ENCODE measurements at places on chromosomes 3 and 15.

DNA sequence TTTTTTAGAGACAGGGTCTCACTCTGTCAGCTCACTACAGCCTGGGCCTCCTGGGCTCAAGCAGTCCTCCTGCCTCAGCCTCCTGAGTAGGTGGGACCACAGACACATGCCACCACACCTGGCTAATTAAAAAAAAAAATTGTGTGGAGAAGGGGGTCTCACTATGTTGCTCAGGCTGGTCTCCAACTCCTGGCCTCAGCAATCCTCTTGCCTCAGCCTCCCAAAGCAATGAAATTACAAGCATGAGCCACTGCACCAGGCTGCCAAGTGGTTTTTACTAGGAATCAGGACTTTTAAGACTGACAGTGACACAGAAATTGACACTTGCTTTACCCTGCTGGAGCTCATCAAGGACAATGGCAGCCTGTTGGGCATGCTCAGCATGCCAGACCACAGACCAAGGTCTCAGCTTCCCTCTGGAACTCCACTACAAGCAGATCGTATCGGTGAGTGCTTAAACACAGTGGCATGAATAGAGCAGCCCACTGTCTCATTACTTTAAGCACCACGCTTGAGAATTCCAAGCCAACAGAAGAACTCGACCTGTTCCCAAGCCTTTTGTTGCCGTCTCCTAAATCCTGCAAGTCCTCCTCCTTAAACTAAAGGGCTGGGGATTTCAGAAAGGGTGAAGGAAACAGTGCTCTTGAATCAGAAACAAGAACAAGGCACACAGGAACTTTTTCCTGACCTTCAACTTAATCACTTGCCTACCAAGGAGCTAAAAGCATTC lies 41.4 kb downstream of the EOMES start:
- DNase-seq, result no peak

- no peak for DNase-seq
These were observed 327.9 kb upstream of the TRIM42 start for GRCh38 chr3:140349938-140350337.

- no peak for DNase-seq
These were observed 15.2 kb downstream of the ATG7 start for GRCh38 chr3:11287404-11287803.

- no peak for DNase-seq
These were observed 67.6 kb downstream of the DAPK2 start for GRCh38 chr15:63978511-63979261.

- no peak for DNase-seq
These were observed 19.5 kb upstream of the PHC3 start for GRCh38 chr3:170200987-170201386.

DNA sequence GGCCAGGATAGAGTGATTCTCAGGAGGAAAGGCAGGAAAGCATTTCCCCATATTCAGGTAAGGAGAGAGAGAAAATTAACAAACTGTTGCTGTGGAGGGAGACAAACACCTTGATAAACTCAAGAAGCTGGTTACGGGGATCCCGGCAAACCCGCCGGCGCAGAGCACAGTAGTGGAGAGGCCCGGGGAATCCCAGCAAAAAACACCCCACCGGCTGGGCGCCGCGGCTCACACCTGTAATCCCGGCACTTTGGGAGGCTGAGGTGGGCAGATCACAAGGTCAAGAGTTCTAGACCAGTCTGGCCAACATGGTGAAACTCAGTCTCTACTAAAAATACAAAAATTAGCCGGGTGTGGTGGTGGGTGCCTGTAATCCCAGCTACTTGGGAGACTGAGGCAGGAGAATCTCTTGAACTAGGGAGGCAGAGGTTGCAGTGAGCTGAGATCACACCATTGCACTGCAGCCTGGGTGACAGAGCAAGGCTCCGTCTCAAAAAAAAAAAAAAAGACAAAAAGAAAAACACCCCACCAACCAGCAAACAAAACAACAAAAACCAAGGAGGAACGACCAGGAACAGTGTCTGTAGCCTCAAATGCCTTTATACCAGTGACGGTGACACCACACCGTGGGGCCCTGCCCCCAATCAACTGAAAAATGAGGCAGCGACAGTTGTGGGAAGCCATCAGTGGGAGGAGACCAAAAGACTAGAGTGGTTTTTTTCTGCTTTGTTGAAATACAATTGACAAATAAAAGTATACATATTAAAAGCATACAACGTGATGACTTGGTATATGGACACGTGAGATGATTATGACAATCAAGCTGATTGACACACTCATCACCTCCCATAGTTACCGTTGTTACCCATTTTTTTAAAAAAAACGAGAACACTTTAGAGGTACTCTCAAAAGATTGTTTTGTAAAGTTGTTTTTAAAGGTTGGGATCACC lies 40.2 kb upstream of the IDH2 start:
- no peak for DNase-seq

DNA sequence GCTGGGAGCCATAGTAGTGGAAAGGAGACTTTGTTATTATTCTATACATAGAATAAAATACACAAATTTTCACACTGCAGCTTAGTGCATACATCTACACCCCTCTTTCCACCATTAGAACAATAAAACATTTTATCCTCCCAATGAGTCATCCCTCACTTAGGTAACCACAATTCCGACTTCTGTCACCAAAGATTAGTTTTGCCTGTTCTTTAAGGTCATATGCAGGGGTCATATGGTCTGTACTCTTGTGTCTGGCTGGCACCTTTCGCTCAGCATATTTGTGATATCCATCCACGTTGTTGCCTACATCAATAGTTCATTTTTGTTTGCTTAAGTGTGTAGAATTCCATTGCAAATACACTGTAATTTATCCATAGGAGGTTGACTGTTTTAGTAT lies 399.4 kb downstream of the SHQ1 start:
- no peak for DNase-seq

GRCh38 chr3:25863011-25863415 lies 73.1 kb downstream of the OXSM start:
- DNase-seq, result no peak

GRCh38 chr15:72168131-72168807 lies 29.3 kb downstream of the GRAMD2A start:
- no peak for DNase-seq

DNA sequence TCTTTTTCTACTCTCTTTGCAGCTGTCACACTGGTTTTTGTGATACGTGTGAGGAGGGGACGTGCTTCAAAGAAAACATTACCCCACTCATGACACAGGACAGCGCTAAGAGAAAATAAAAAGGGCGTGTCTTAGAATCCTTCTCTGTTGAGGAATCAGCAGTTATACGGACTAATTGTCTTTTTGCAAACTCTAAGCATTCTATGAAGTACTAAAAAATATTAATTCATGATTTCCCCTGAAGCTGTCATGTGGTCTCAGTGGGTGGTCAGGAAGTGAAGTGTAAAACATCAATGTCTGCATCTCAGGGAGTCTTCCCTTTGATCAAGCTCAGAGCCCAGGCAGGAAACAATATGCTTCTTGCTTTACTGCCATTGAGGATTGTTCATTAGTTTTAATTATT lies 117.5 kb upstream of the CRBN start:
- DNase-seq, result no peak

GRCh38 chr3:122679085-122679881 lies 1.4 kb upstream of the PARP14 start:
- DNase-seq, result peak; percentile 80

DNA sequence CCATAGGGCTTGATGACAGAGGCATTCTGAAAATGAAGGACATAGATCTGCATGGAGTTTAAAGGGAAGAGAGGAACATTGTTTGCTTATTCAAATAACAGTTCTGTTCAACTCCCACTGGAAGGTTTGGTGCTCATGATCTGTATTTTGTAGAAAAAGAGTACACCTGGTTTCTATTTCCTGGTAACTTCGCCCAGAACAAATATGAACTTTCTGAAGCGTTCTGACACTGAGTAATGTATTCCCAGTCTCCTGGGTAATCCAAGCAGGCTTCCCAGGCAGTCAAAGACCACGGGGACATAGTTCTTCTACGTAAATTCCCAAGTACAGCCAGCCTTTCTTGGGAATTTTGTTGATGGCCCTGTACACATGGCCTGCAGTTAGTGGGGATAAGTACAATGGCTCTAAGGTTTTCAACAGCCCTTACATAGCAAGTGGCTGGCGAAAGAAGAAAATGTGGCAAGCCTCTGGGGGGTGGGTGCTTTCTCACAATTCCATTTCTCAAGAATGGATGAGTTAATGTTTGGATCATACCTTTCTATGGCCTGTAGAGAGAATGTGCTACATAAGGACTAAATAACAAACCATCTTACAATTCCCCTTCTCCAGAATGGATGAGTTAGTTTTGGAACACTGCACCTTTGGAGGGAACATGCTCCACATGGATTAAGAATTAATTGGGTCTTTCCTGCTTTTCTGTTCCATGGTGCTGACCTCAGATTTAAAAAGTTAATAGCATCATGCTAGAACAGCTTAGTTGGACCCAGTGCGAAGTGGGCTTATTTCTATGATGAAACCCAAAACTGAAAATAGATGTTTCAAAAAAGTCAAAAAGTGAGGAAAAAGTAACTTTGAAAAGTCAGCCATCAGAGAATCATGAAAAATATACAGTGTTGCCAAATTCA lies 52.7 kb downstream of the COL6A6 start:
- DNase-seq, result no peak

- no peak for DNase-seq
These were observed 49.4 kb upstream of the SYNPR start for GRCh38 chr3:63228677-63229076.

DNA sequence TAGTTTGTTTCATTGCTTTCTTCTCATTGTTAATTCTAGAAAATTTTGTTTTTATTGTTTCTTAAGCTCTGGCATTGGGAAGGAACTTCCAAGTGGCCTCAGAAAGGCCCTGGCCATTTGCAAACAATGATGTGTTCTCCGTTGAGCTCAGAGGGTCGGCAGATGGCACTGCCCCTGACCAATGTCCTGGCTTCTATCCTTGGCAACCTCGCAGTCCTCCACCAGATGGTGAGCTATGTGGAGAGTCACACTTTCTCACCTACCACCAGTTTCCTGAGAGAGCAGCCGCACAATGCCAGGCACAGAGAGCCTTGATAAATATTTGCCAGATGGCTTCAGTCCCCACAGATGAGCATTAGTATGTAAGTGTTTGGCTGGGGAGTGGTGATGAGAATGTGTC lies 343.7 kb downstream of the EPHB1 start:
- no peak for DNase-seq

- peak; percentile 18 for DNase-seq
These were observed 932 bp downstream of the ARL8B start for GRCh38 chr3:5122741-5123706.

DNA sequence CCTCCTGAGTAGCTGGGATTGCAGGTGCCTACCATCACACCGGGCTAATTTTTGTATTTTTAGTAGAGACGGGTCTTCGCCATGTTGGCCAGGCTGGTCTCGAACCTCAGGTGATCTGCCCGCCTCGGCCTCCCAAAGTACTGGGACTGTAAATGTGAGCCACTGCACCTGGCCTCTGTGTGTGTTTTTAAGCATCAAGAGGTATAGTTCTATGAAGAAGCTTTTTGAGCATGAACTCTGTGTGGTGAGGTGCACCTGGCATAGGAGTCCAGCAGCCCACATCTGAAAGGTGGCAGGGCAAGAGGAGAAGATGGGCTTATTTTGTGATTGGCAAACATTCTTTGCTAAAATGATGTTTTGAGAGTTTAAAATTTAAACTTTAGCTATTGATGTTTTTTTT lies 118.0 kb downstream of the DGKG start:
- no peak for DNase-seq

GRCh38 chr3:23653647-23654525 lies 151.9 kb upstream of the UBE2E1 start:
- DNase-seq, result no peak

DNA sequence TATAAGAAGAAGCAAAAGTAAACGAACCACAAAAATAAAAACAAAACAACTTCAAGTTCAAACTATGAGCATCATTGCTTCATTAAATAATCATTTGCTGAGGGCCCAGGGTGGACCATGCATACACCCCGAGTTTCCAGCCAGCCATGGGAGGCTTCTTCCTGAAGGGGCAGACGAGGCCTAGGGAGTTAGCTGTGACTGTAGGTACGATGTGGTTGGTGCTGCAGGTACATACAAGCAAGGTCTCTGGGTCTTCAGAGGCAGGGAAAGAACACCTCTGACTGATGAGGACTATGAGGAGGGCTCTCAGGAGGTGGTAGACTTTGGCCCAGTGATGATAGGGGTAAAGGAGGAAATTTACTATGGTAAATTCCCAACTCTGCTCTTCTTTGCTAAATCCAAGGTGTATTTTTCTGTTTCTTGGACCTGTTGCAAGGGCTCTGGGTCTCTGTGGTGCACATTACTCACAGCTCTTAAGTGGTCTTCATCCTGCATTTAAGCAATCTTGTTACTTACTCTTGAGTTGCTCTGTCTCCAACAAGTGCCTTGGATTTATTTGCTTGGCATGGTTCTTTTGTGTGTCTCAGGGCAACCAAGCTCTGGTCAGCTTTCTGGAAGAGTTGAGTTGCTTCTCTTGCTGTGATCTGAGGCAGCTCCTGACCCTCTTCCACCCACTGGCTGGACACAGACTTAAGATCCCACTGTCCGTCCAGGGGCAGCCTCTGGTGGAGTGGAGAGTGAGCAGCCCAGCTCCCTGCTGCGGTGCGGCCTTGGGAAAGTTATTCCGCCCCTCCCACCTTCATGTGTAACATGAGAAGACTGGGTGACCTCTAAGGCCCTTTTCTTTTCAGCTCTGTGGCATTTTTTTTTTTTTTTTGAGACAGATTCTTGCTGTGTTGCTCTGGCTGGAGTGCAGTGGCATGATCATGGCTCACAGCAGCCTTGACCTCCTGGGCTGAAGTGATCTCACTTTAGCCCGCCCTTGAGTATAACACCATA lies 56.1 kb upstream of the KIF23 start:
- DNase-seq, result no peak

DNA sequence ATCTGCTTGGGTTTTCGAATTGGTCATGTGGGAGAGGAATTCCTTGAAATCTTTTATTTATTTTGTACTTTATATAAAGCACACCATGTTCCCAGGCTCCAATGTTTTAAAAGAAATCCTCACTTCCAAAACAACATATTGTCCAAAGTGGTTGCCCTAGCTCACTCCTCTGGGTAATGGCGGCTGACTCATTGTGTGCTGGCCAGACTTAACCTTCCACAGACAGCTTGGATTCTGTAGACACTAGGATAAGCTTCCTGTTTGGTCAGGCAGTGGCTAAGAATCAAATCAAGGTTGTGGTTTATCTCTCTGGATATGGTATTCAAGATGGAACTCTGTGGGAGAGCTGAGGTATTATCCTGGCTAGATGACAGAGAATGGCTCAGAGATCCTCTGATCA lies 55.8 kb upstream of the FAM98B start:
- DNase-seq, result no peak
